ENCODE measurements at places on chromosomes 3 and 15. TPM values are rescaled to one million over a fixed set of nuclear protein-coding genes. Genes with fewer than 3 reads are reported as not detected.

Gene SAMMSON
- not detected for polyA plus RNA-seq

Gene UROC1
- polyA plus RNA-seq, result not detected

Gene NPHP3
- polyA plus RNA-seq, result 12.3 TPM

Gene RBM15B
- 8.4 TPM for polyA plus RNA-seq

Gene GOLGA6D
- polyA plus RNA-seq, result not detected

Gene UTS2B
- 0.54 TPM for polyA plus RNA-seq

Gene CPLX3
- polyA plus RNA-seq, result not detected

Gene PTPRG
- polyA plus RNA-seq, result 21.5 TPM

Gene TM4SF4
- polyA plus RNA-seq, result 0.42 TPM

Gene TIMP4
- 1.8 TPM for polyA plus RNA-seq

Gene TMCO5A
- polyA plus RNA-seq, result not detected

Gene ACVR2B
- 1.6 TPM for polyA plus RNA-seq

Gene TF
- polyA plus RNA-seq, result 0.15 TPM

Gene MELTF
- 1.8 TPM for polyA plus RNA-seq

Gene VWA5B2
- polyA plus RNA-seq, result not detected

Gene CCDC54
- not detected for polyA plus RNA-seq

Gene CELF6
- polyA plus RNA-seq, result 0.16 TPM

Gene EBLN2
- 1.0 TPM for polyA plus RNA-seq

Gene B3GNT5
- polyA plus RNA-seq, result 0.60 TPM

Gene SEMA7A
- 22.7 TPM for polyA plus RNA-seq

Gene CEP19
- polyA plus RNA-seq, result 2.4 TPM
